Stimulated activated CD4-positive, alpha-beta T cell treated with anti-CD3 and anti-CD28 coated beads, Interleukin-1b, Interleukin-23, amount 100 ng/mL, for 24 hours (primary cell): ENCODE measurements at places on chromosomes 11 and 22.

DNA sequence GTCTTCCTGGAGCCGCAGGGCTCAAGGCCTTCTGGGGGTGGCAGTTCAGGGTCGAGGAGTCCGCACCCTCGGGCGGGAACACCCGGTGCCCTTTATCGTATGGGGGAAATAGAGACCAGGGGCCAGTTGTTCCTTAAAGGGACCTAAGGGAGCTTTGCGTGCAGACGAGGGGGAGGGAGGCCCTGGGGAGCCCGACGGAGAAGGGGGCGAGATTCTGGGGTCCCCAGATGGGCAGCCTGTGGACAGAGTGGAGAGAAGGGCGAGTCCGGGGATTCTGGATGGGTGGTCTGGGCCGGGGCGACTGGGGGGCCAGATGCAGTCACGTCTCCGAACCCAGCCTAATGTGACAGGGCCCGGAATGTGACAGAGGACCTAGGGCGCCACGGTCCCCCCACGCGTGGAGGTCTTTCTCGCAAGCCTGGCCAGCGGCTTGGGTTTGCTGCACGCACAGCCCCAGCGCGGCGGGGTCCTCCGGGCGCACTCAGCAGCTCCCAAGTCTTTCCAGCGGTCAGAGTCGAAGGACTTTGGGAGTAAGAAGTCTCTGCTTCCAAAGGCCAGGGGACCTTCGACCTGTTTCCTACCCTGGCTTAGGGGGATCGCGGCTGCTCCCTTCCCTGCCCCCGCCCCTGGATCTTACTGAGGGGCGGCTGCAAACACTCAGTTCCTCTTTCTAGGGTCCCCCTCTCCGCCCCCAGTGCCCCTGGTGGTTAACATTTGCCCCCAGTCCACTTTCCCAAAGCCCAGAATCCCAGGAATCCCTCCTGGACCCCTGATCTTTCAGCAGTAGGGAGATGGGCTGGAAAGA, 547 bp downstream of the TUBA8 start:
- DNase-seq, result no peak

DNA sequence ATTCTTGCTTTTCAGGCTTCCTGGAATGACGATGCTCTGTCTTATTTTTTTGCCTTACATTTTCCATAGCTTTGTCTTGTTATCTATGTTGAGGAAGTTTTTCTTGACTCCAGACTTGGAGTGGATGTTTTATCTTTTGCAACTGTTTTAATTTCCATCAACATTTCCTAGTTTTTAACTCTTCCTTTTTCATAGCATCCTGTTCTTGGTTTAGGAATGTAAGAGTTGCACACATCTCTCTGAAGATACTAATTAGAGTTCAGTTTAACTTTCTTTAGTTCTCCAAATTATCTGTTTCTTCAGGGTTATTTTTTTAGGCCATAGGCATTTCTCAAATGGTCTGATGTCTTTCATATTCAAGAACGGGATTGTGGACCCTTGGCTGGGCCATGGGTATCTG, 10.4 kb downstream of the CLDN5 start:
- DNase-seq, result no peak

DNA sequence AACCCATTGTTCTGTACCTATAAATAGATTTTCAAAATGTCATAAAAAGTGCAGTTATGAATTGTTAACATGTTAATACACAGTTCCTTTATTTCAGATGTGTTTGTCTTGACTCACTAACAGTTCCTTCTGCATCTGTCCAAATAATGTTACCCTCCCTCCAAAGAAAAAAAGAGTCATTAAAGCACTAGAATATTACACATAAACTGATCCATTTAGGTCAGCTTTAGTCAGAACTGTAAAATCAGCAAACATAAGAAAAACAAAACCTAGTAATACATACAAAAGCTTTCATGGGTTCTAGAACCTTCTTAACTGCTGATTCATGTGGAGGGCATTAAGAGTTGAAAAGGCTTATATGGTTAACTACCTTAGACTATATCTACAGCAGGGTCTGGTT, 65.4 kb downstream of the SESN3 start:
- no peak for DNase-seq

DNA sequence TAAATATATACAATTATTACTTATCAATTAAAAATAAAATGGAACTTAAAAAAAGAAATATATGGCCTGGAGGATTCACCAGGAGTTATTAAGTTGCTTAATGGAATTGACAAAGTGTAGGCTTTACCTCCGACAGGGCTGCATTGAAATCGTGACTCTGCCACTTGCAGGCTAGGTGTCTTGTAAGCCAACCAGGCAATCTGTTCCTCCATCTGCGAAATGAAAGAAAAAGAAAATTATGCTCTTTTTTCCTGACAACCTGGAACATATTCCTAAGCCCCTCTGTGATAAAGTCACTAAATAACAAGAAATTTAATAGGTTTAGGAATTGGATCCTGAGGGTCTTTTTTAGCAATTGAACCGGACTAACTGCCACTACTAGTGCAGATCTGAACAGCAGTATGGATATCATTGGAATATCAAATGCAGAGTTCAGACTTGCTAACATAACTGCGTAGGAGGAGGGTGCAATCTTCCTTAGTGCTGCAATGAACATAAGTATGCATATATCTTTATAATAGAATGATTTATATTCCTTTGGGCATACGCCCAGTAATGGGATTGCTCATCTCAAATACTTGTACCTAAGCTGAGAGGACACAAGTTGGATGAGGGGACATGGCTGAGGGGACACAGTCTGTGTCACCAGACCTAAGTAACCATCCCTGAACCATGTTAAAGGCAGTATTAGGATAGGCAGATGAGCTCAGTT, 42.5 kb upstream of the CEP126 start:
- DNase-seq, result no peak

DNA sequence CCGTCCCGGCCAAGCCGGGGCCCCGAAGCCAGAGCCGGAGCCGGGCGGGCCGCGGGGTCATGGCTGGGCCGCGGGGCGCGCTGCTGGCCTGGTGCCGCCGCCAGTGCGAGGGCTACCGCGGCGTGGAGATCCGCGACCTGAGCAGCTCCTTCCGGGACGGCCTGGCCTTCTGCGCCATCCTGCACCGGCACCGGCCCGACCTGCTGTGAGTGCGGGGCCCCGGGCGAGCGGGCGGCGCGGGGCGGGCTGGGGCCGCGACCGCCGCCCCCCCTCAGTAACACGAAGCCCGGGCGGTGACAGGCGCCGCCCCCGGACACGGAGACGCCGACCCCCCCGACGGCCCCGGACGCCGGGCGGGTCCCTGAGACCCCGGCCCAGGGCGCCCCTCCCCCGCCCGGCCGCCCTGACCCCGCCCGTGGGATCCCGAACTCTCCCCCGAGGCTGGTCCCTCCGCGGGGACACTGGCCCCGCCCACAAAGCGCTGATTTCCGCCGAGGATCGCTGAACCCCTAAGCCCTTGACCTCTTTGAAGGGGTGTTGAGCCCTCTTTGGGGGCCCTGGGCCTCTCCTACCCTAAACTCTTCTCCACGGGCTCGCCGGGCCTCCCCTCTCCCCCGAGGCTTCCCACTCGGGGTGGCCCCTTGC, 389 bp downstream of the MICALL1 start:
- no peak for DNase-seq

GRCh38 chr11:538431-539051, 1.2 kb downstream of the LRRC56 start:
- DNase-seq, result no peak

DNA sequence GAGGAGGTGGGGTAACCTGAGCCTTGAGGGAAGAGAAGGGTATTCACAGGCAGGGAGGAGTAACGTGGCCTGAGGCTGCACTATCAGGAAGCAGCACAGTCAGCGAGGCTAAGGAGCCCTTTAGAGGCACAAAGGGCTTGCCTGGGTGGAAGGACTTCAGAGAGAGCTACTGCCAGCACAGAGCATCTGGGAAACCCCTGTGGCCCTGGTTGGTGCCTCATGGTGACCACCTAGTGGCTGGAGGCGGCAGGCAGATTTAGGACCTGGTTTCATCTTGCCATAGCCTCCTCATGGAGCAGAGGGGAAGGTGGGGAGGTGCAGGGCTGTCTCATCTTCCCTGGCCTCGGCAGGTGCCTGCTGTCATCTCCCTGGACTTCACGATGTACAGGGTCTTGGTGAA, 64.5 kb downstream of the MPPED1 start:
- DNase-seq, result no peak

GRCh38 chr22:27540656-27541396, 260.7 kb downstream of the MN1 start:
- DNase-seq, result no peak

DNA sequence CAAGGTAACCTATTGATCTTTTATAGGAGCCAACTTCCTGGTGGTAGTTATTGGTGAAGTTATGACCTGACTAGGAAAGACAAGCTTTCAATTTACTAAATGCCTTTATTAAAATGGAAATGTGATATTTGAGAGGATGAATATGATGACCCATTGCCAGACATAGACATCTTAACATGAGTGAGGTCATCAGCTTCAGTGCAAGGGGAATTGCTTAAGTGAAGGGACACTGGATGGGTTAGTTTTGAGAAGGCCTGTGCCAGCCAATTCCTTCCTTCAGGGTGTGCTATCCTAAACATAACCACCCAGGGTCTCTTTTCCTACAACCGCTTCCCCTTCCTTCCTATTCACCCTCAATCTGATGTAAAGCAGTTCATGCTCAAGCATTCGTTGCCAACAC, 21.5 kb downstream of the NAV2 start:
- no peak for DNase-seq

DNA sequence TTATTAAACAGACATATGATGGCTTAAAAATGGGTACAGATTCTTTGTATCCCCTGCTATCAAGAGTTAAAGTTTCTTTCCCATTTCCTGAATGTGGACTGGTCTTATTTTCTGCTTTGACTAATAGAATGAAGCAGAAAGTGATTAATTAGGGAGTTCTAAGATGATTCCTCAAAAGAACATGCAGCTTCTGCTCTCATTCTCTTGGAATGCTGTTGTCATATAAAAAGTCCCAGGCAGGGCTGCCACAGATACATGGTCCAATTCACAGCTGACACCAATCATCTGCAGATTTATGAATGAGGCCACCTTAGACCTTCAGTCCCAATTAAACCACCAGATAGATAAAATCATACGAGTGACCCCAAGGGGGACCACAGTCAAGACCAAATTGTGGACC, 844.5 kb upstream of the RAG2 start:
- DNase-seq, result no peak

DNA sequence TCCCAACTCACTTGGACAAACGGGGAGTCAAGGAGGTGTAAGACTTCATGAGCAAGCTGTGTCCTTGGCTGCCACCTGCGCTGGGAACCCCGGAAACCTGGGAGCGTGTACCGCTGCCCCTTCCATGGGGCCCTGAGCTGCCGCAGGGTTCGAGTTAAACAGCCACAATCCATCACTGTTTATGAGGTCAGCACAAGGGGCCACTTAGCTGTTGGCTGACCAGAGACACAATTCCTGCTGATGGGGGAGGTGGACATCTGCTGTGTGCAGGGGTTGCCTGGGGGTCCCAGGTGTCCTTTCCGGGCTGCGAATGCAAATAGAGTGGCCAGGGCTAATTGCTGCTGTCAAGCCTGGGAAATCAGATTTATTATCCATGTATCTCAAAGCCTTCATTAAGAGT, 549.3 kb downstream of the BRD1 start:
- no peak for DNase-seq

- no peak for DNase-seq
Observed at GRCh38 chr11:43567396-43567975, 113.1 kb upstream of the HSD17B12 start.

DNA sequence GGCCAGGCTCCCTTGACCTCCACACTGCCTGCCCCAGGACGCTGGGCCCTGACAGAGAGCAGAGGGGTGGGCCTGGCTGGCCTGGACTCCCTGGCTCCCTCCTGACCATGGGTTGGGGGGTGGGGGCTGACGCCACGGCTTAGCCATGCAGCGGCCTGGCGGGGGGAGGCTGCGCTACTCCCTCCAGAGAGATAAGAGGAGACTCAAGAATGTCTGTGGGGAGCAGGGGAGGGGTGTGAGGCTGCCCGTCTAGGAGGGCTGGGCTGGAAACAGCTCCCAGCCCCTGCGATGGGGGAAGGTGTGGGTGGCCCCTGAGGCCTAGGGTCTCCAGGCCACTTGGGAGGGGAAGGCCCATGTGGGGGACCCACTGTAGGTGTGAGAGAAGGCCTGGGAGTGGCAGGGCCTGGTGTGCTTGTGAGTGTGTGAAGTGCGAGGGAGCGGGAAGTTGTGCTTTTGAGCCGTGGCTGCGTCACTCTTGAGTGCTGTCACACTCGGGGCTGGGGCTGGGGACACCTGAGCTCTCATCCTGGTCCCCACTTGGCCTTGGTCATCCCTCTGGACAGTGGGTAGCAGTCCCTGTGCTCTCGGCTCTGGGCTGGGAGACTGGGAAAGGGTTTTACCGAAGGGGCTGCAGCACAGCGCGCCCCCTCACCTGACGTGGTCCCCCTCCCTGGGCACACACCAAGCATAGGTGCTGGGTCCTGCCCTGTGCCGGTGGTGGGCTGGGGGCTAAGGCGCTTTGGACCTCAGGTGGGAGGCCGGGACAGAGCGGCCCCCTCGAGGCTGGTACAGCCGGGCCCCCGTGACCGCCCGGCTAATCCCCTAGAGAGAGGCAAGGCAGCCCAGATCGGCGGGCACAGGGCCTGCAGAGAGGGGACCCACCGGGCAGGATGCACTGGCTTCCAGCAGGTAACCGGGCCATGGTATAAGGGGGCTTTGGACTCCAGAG, 2.4 kb downstream of the MYRF start:
- no peak for DNase-seq

GRCh38 chr11:65499713-65500386, 1.0 kb downstream of the MALAT1 start:
- no peak for DNase-seq

GRCh38 chr11:95563173-95563572, 226.4 kb downstream of the FAM76B start:
- no peak for DNase-seq

GRCh38 chr11:59574467-59574866, 41.1 kb downstream of the OSBP start:
- DNase-seq, result no peak

- no peak for DNase-seq
Observed at GRCh38 chr11:73401924-73402833, 26.0 kb downstream of the RELT start.

- DNase-seq, result no peak
Observed at GRCh38 chr11:35412285-35412684, 7.1 kb downstream of the SLC1A2 start.

- DNase-seq, result no peak
Observed at GRCh38 chr11:112318184-112318591, 57.5 kb upstream of the PLET1 start.

- no peak for DNase-seq
Observed at GRCh38 chr11:1298695-1299492, 10.5 kb downstream of the TOLLIP start.

- no peak for DNase-seq
Observed at GRCh38 chr11:128924510-128925249, 18.0 kb downstream of the TP53AIP1 start.

GRCh38 chr22:17199003-17199731, 20.1 kb downstream of the ADA2 start:
- no peak for DNase-seq

DNA sequence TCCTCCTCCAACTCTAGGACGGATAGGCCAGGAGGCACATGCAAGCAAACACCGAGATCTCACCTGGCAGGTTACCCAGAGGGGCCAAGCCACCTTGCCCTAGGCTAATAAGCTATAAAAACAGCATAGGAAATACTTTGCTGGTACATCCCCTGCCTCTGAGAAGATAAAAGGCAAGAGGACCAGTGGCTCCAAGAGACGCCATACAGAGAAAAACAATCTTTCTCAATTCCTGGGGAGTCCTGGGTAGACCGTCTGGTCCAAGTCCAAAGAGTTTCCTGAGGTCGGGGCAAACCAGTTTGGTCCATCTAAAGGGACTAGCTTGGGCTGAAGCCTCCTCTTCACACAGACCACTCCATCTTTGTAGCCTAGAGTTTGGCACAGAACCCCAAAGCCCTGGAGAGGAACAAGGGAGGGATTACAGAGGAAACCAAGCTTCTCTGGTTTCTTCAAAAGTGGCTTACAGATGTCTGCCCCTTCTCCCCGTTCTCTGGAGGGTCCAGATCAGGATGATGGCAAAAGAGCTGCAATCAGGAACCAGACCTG, 40.4 kb downstream of the NUMA1 start:
- DNase-seq, result no peak
